Common myeloid progenitor, CD34-positive (primary cell): ENCODE measurements at places on chromosomes 4 and X.
A peak's percentile ranks its signal among the peaks of the same experiment; 100 is the strongest.

DNA sequence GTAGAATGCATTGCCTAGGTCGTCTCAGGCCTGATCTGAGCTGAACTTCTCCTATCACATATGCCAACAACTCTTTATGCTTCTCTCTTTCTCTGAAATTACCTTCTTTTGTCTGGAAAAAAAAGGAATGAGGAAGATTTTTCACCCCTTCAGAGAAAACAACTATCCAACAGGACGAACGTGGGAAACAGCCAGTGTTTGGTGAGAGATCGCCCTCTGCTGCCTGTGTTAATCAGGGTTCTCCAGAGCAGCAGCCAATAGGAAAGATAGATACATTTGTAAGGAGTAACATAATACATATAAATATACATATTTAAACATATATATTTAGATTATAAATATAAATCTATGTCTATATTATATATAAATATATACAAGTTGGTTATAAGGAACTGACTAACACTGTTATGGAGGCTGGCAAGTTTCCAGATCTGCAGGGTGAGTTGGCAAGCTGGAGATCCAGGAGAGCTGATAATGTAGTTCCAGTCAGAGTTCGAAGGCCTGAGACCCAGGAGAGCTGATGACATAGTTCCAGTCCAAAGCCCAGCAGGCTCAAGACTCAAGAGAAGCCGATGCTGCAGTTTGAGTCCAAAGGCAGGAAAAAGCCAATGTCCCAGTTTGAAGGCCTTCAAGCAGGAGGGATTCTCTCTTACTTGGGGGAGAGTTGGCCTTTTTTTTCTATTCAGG, 13.3 kb downstream of the CETN2 start:
- H3K27ac ChIP-seq = no peak overlapping the region
- H3K4me3 ChIP-seq = no peak overlapping the region
- peaks cover 2% of the 10 kb centered on the region for H3K4me1 ChIP-seq
- H3K27me3 ChIP-seq = no peaks in the 10 kb centered on the region
- H3K36me3 ChIP-seq = no peaks in the 10 kb centered on the region
- DNase-seq = peak; percentile 38

GRCh38 chr4:25865586-25865985, 2.8 kb upstream of the SEL1L3 start:
- no peak overlapping the region for H3K4me3 ChIP-seq
- H3K36me3 ChIP-seq = no peaks in the 10 kb centered on the region
- no peak for DNase-seq

DNA sequence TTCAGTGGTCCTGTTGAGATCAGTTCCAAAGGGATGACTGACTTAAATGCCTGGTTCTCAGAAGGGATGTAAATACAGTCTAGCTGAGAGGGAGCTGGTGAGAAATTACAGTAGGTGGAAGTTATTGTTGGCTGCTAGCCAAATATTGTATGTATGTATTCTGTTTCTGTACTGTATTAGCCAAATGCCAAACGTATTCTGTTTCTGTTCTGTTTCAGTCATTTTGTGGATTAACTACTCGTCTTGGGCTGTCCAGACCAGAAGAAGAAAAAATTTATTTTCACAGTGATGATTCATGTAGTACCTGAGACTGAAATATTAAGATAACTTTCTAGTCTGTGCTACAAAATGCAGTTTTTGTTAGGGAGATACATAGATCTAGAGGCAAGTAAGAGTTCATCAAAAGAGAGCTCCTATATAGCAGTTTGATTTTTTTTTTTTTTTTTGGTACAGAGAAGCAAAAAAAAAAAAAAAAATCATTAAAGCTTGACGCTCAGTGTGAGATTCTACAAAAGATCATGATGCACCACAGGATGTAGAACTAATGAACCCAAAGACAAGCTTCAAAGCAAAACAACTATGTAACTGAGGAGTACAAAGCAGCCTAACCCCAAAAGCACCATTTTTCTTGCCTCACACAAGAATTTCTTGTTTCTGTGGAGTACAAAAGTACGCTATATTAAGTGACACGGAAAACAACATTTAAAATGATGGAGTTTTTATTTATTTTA, 54.8 kb downstream of the CASP6 start:
- H3K27ac ChIP-seq = no peak overlapping the region
- no peaks in the 10 kb centered on the region for H3K27me3 ChIP-seq
- H3K4me3 ChIP-seq = no peak overlapping the region
- no peaks in the 10 kb centered on the region for H3K4me1 ChIP-seq

GRCh38 chrX:45011131-45011530, 138.1 kb downstream of the KDM6A start:
- no peak overlapping the region for H3K4me3 ChIP-seq
- H3K27ac ChIP-seq = no peak overlapping the region
- no peaks in the 10 kb centered on the region for H3K4me1 ChIP-seq

GRCh38 chrX:23898412-23898959, 9.3 kb downstream of the APOO start:
- H3K27ac ChIP-seq = no peak overlapping the region
- H3K27me3 ChIP-seq = no peaks in the 10 kb centered on the region
- no peak overlapping the region for H3K4me3 ChIP-seq
- no peak for DNase-seq
- no peaks in the 10 kb centered on the region for H3K36me3 ChIP-seq

- DNase-seq = no peak
- no peaks in the 10 kb centered on the region for H3K4me1 ChIP-seq
Measured at GRCh38 chr4:2078584-2078983, 19.5 kb downstream of the NAT8L start.

GRCh38 chr4:182427554-182427953, 184.4 kb downstream of the TENM3 start:
- no peak overlapping the region for H3K27ac ChIP-seq
- H3K36me3 ChIP-seq = no peaks in the 10 kb centered on the region
- H3K4me3 ChIP-seq = no peak overlapping the region
- no peaks in the 10 kb centered on the region for H3K4me1 ChIP-seq
- DNase-seq = no peak

DNA sequence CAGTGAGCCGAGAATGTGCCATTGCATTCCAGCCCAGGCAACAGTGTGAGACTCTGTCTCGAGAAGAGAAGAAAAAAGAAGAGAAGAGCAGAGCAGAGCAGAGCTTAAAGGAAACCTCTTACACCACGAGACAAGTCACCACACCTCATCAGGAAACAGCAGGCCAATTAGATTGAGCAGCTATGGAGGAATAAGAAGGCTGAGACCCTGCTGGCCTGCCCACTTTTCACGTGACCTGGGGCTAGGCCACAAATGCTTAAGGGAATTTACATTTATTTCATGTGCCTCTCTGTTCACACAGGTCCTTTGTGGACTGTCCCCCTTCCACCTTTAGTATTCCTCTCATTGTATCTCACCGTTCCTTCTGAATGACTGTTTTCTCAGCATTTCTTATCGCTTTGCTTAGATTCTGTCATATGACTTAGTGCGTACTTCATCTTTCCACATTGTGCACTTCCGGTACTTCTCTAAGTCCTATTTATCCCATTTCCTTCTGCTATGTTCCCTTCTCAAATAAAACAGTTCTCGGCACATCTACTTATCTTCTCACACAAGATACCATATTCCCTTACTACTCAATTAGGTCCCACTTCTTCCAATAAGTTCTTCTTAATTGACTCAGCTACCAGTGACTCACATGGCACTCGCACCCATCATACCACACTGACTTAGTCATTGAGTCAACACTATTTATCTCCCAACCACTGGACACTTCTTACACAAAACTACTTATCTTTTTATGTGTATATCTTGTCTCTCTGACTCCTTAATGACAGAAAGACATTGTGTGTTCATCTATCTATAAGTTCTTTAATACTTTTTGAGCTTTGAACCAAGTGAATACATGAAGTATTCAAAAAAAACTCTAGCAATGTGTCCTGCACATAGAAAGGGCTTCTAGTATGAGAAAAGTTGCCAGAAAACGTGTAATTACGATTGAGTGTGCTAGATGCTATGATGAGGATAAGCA, 11.0 kb downstream of the CUL4B start:
- peaks cover 2% of the 10 kb centered on the region for H3K4me1 ChIP-seq
- H3K27me3 ChIP-seq = no peaks in the 10 kb centered on the region
- peaks cover 20% of the 10 kb centered on the region for H3K36me3 ChIP-seq
- H3K27ac ChIP-seq = no peak overlapping the region
- peak; percentile 63 for DNase-seq
- H3K4me3 ChIP-seq = no peak overlapping the region

DNA sequence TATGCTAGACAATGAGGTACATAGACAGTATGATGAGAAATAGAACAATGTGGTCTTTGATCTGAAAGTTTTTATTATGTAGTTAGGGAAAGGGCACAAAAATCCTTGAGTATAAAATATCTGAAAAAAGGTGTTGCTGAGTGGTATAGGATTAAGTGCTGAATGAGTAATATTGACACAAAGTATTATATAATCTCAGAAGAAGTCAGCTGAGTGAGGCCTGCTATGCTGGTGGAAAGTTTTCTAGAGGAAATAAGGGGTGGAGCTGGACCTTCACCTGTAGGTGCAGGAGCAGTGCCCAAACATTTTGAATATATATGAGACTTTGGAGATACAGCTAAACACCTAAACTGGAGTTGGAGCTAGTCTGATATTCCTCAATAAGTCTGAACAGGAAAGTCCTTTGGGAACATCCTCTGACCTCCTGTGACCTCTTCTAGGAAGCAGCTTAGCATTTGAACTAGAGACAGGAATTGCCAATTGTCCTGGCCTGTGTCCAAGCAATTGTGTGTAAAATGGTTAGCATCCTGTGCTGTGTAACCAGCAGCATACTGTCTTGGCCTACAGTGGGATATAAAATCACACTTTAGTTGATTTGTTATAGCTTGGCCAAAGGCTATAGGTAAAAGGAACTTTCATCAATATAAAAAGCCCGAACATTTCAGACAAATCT, 285.3 kb downstream of the ANKRD50 start:
- H3K36me3 ChIP-seq = no peaks in the 10 kb centered on the region
- H3K4me1 ChIP-seq = no peaks in the 10 kb centered on the region
- H3K27me3 ChIP-seq = no peaks in the 10 kb centered on the region
- no peak overlapping the region for H3K27ac ChIP-seq

DNA sequence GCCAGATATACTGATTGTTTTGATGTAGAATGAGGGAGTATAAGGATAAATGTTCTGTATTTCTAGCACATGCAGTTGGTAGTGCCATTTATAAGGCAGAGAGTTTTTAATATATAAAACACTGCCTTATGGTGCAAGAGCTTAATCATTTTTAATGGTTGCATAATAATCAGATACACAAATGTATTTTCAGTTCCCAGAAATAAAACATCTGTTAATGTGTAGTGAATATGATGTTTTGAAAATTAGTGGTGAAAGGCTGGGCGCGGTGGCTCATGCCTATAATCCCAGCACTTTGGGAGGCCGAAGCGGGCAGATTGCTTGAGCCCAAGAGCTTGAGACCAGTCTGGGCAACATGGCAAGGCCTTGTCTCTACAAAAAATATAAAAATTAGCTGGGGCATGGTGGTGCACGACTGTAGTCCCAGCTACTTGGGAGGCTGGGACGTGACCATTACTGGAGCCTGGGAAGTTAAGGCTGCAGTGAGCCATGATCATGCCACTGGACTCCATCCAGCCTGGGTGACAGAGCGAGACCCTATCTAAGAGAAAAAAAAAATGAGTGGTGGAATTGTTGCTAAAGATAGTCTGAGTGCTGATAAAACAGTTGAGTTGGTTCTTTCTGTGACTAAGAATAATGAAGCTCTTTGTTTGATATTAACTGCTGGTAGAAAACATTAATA, 29.3 kb downstream of the CLCN3 start:
- H3K36me3 ChIP-seq = no peaks in the 10 kb centered on the region
- H3K4me3 ChIP-seq = no peak overlapping the region
- DNase-seq = no peak
- H3K4me1 ChIP-seq = no peaks in the 10 kb centered on the region

DNA sequence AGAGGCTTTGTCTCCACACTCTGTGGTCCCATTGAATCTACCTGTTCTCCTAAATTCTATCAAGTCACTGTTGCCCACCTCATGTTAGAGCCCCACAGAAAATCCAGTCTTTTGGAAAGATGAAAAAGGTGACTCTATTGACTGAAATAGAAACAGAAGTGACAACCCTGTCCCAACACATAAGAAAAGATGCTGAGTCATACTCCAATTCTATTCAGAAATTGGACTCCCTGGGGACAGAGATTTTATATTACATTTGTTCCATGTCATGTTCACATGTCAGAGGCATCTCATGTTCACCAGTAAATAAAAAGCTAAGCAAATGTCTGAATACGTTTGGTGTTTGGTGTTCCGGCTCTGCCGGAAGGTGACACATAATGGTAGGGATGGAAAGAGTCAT, 2.9 kb upstream of the GRPR start:
- H3K4me3 ChIP-seq = no peak overlapping the region
- peak; percentile 48 for DNase-seq
- H3K27ac ChIP-seq = no peak overlapping the region
- H3K36me3 ChIP-seq = no peaks in the 10 kb centered on the region
- peaks cover 3% of the 10 kb centered on the region for H3K4me1 ChIP-seq

DNA sequence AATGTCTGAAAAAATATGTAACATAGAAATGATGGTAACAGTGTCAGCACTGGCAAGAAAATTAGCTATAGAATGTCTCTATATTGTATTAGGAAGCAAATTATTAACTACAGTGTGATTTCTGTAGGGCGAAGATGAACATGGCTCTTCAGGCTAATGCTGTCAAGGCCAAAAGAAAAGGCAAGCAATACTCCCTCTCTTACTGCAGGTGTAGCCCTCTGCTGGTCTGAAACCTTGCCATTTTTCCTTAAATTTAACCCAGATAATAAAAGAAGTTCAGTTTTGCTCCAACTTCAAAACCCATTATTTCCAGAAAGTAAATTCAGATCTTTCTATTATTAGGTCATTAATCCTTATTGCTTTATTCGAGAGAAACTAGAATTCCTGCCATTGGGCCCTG, 215.9 kb downstream of the LRBA start:
- no peak overlapping the region for H3K27ac ChIP-seq
- peaks cover 6% of the 10 kb centered on the region for H3K36me3 ChIP-seq
- H3K4me1 ChIP-seq = no peaks in the 10 kb centered on the region
- H3K4me3 ChIP-seq = no peak overlapping the region

- DNase-seq = no peak
- H3K4me3 ChIP-seq = no peak overlapping the region
- H3K36me3 ChIP-seq = peaks cover 4% of the 10 kb centered on the region
- H3K27ac ChIP-seq = no peak overlapping the region
- no peaks in the 10 kb centered on the region for H3K4me1 ChIP-seq
Measured at GRCh38 chr4:150368667-150369066, 213.3 kb upstream of the MAB21L2 start.

- H3K36me3 ChIP-seq = no peaks in the 10 kb centered on the region
- peak; percentile 72 for DNase-seq
- H3K27me3 ChIP-seq = no peaks in the 10 kb centered on the region
- H3K4me1 ChIP-seq = peaks cover 18% of the 10 kb centered on the region
- H3K27ac ChIP-seq = no peak overlapping the region
Measured at GRCh38 chr4:15794905-15795304, 16.8 kb downstream of the CD38 start.
